ENCODE measurements at places on chromosomes 2 and 18.

- no peak overlapping the region for H3K27ac ChIP-seq
- H3K27me3 ChIP-seq = no peaks in the 10 kb centered on the region
- H3K4me3 ChIP-seq = no peak overlapping the region
- H3K36me3 ChIP-seq = no peaks in the 10 kb centered on the region
- peaks cover 6% of the 10 kb centered on the region for H3K4me1 ChIP-seq
These were observed 86.5 kb downstream of the CDCA7 start for GRCh38 chr2:173441222-173441621.

GRCh38 chr18:10953672-10954071 lies 195.7 kb downstream of the PIEZO2 start:
- no peaks in the 10 kb centered on the region for H3K27me3 ChIP-seq
- no peak overlapping the region for H3K27ac ChIP-seq
- H3K4me1 ChIP-seq = no peaks in the 10 kb centered on the region
- peak; percentile 38 for DNase-seq
- no peaks in the 10 kb centered on the region for H3K36me3 ChIP-seq

GRCh38 chr2:50178050-50178449 lies 853.9 kb downstream of the NRXN1 start:
- no peak overlapping the region for H3K27ac ChIP-seq
- no peak for DNase-seq
- H3K36me3 ChIP-seq = no peaks in the 10 kb centered on the region
- H3K4me3 ChIP-seq = no peak overlapping the region
- no peaks in the 10 kb centered on the region for H3K4me1 ChIP-seq

GRCh38 chr2:190746971-190747761 lies 98.3 kb downstream of the NAB1 start:
- DNase-seq = no peak
- no peak overlapping the region for H3K27ac ChIP-seq
- H3K27me3 ChIP-seq = no peaks in the 10 kb centered on the region
- H3K4me1 ChIP-seq = no peaks in the 10 kb centered on the region
- H3K36me3 ChIP-seq = no peaks in the 10 kb centered on the region
- no peak overlapping the region for H3K4me3 ChIP-seq

DNA sequence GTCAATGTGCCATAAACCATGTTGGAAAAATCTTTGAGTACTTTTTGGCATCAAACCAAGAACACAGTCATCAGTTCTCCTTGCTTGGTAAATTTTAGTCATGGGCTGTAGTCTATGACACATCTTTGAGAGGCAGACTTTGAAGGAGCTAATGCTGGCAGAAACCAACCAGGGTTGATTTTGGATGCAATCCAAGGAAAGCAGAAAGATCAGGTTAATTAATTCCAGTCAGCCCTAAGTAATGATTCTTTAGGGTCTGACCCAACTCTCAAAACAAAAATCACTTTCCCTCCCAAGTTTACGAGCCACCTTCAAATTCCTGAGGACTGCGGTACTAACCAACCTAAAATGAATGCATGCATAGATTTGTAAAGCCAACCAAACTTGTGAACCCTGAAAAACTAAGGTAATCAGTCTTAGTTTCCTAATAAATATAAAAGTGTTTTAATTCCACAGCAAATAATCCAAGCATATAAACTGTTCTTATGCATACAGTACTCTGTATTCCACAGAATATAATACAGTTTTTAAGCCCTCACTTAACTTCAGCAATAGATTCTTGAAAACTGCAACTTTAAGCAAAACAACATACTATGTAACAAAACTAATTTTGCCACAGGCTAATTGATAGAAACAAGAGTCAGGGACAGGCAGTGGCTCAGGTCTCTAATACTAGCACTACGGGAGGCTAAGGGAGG lies 22.0 kb downstream of the AP1S3 start:
- H3K27me3 ChIP-seq = no peaks in the 10 kb centered on the region
- H3K36me3 ChIP-seq = no peaks in the 10 kb centered on the region
- no peak overlapping the region for H3K27ac ChIP-seq
- DNase-seq = no peak

GRCh38 chr2:142992840-142993239 lies 115.4 kb downstream of the KYNU start:
- no peak overlapping the region for H3K4me3 ChIP-seq
- H3K4me1 ChIP-seq = no peaks in the 10 kb centered on the region
- no peak for DNase-seq
- no peaks in the 10 kb centered on the region for H3K36me3 ChIP-seq
- H3K27me3 ChIP-seq = no peaks in the 10 kb centered on the region
- H3K27ac ChIP-seq = no peak overlapping the region

GRCh38 chr2:239216614-239217273 lies 184.1 kb downstream of the HDAC4 start:
- no peak overlapping the region for H3K4me3 ChIP-seq
- H3K36me3 ChIP-seq = no peaks in the 10 kb centered on the region
- peaks cover 16% of the 10 kb centered on the region for H3K4me1 ChIP-seq
- H3K27me3 ChIP-seq = no peaks in the 10 kb centered on the region
- H3K27ac ChIP-seq = no peak overlapping the region

- H3K4me1 ChIP-seq = peaks cover 7% of the 10 kb centered on the region
- H3K36me3 ChIP-seq = no peaks in the 10 kb centered on the region
- no peak overlapping the region for H3K27ac ChIP-seq
These were observed 193.0 kb upstream of the THSD7B start for GRCh38 chr2:136572335-136572734.

DNA sequence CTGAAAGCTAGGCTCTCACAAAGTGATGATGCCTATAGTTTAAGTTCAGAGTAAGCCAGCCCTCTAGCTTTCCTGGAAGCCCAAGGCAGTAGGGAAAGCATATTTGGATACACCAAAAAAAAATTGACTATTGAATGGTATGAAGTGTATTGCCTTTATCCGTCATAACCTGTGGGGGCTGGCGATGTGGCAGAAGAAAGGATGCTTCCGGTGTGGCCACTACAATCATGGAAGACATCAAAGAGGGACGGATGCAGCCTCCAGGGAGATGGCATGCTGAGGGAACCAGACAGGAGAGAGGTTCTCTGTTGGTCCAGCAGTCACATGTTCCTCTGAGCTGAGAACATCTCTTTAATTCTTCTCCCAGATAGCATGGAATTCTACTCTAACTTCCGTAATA lies 170.3 kb downstream of the TMEM18 start:
- no peak overlapping the region for H3K4me3 ChIP-seq

DNA sequence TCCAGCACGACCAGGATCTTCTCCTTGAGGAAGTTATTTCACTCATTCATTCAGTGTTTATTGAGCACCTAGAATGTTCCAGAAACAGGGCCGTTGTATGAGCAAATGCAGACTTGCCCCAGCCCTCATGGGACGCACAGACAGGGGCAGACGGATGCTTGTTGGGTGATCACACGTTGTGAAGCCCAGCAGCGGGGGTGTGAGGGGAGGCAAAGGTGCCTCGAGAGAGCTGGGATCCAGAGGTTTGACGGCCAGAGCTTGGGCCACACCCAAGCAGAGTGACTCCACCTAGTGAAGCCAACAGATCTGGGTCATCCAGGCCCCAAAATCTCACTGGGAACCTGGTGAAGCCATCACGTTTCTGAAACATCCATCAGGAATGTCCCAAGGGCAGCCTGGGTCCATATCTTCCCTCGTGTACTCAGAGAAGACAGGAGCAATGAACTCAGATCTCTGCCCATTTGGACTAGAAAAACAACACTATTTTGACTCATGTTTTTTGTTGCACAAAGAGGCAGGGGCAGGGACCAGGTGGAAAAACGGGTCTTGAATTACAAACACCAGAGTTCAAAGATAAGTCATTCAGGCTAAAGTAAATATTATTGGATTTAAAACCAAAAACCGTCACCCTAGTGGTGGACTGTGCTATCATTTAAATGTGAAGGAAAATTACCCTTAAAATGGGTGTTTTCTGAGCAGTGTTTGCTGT lies 54.9 kb upstream of the RBM44 start:
- H3K27me3 ChIP-seq = no peaks in the 10 kb centered on the region
- no peak overlapping the region for H3K4me3 ChIP-seq
- no peak for DNase-seq

DNA sequence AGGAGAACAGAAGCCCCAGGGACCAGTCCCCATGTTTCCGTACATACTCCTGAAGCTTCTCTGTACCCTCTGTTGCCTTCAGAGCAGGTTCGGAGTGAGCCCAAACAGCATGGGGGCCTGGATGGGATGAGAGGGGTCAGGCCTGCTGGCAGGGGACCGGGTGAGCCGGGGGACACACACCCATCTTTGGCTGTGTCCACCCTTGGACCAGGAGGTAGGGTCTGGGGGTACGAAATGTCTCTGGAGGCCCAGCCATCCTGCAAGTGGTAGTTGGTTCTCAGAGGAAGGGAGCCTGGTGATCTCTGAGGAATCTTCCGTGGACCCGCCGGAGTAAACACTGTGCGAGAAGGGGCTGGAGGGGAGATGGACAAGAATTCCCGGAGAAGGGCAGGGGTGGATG lies 15.3 kb downstream of the FBLN7 start:
- H3K27ac ChIP-seq = no peak overlapping the region
- no peak for DNase-seq
- H3K4me1 ChIP-seq = no peaks in the 10 kb centered on the region
- H3K36me3 ChIP-seq = no peaks in the 10 kb centered on the region

GRCh38 chr2:24672589-24672988 lies 120.6 kb downstream of the PTRHD1 start:
- no peak overlapping the region for H3K27ac ChIP-seq
- H3K36me3 ChIP-seq = peaks cover 6% of the 10 kb centered on the region
- H3K4me1 ChIP-seq = peaks cover 4% of the 10 kb centered on the region
- no peaks in the 10 kb centered on the region for H3K27me3 ChIP-seq
- no peak overlapping the region for H3K4me3 ChIP-seq

DNA sequence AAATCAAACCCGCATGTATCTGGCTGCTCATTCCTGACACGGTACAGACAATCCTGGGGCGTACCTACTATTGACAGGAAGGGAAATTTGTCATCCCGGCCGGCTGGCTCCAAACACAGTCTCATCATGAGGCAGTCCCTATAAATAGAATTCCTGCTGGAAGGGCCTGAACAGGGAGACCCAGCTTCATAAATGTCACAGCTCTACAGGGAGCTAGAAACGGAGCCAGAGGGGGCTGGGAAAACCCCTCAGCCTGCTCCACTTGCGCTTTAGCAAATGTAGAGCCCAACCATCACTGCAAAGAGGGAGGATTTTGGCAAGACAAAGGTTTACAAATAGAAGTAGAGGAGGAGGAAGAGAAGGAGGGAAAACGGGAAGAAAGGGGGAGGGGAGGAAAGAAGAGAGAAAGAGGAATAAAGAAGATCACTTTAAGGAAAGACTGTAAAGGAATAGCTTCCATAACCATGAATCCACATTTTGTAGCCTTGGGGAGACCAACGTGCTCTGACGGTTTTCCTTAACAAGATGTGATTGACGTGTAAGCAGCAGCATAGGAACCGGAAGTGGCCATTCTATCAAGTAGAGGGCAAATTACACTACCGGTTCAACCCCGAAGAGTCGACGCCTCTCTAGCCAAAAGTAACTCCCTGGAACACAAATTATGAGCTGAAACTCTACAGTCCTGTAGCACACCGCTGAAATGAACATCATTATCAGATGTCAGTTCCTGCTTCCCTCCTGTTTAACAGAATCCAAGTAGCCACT lies 56.8 kb upstream of the TTN start:
- peak; percentile 50 for DNase-seq
- no peaks in the 10 kb centered on the region for H3K27me3 ChIP-seq
- H3K27ac ChIP-seq = peak overlapping the region; percentile 99

GRCh38 chr2:168652997-168653921 lies 149.2 kb upstream of the NOSTRIN start:
- H3K27me3 ChIP-seq = no peaks in the 10 kb centered on the region
- peak; percentile 41 for DNase-seq
- no peak overlapping the region for H3K27ac ChIP-seq
- H3K4me3 ChIP-seq = no peak overlapping the region
- no peaks in the 10 kb centered on the region for H3K36me3 ChIP-seq

GRCh38 chr2:108805782-108806181 lies 19.2 kb downstream of the CCDC138 start:
- peak; percentile 23 for DNase-seq
- no peak overlapping the region for H3K4me3 ChIP-seq
- H3K36me3 ChIP-seq = peaks cover 4% of the 10 kb centered on the region
- no peak overlapping the region for H3K27ac ChIP-seq

- no peak overlapping the region for H3K4me3 ChIP-seq
- no peaks in the 10 kb centered on the region for H3K27me3 ChIP-seq
- H3K27ac ChIP-seq = no peak overlapping the region
- peaks cover 60% of the 10 kb centered on the region for H3K4me1 ChIP-seq
These were observed 50.4 kb downstream of the LDLRAD4 start for GRCh38 chr18:13269013-13269280.

GRCh38 chr2:105114551-105114950 lies 76.7 kb downstream of the MRPS9 start:
- peak; percentile 68 for DNase-seq
- peaks cover 5% of the 10 kb centered on the region for H3K27me3 ChIP-seq
- no peak overlapping the region for H3K27ac ChIP-seq
- no peaks in the 10 kb centered on the region for H3K36me3 ChIP-seq
- no peaks in the 10 kb centered on the region for H3K4me1 ChIP-seq
- no peak overlapping the region for H3K4me3 ChIP-seq

DNA sequence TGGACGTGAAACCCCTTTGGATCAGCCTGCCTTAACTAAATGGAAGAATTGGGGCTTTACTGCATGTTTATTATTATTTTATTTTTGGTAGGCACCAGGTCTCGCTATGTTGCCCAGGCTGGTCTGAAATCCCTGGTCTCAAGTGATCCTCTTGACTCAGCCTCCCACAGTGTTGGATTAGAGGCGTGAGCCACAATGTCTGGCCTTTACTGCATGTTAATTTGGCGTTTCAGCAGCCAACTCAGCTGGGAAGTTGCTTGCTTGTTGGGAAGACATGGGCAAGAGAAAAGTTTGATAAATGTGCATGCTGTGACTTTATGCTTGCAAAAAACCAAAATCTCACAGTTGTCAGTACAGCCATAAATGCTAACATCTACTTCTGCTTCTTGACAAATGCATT lies 105.1 kb downstream of the FMNL2 start:
- H3K4me1 ChIP-seq = peaks cover 7% of the 10 kb centered on the region
- no peaks in the 10 kb centered on the region for H3K36me3 ChIP-seq
- H3K27me3 ChIP-seq = no peaks in the 10 kb centered on the region
- H3K4me3 ChIP-seq = no peak overlapping the region

DNA sequence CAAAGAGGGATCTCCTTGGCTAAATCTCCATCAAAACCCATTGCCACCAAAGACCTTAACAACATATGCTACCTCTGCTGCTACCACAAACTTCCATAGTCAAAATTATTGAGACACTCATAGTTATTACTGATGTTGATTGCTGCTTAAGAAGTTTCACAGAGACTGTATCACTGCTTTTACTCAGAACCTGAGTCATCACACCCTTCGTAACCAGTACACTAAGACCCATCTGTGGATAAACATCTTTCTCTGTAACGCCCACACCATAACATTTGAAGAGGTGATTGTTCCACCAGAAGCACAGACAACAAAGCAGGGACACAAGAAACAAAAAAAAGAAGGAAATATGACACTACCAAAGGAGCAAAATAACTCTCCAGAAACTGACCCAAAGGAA lies 1563.1 kb downstream of the LRP1B start:
- no peaks in the 10 kb centered on the region for H3K36me3 ChIP-seq
- H3K27ac ChIP-seq = no peak overlapping the region
- no peak overlapping the region for H3K4me3 ChIP-seq
- H3K4me1 ChIP-seq = no peaks in the 10 kb centered on the region
- no peak for DNase-seq

GRCh38 chr2:234425639-234426603 lies 71.0 kb downstream of the ARL4C start:
- H3K36me3 ChIP-seq = no peaks in the 10 kb centered on the region
- no peak overlapping the region for H3K4me3 ChIP-seq
- no peaks in the 10 kb centered on the region for H3K4me1 ChIP-seq
- H3K27ac ChIP-seq = no peak overlapping the region
- no peak for DNase-seq

GRCh38 chr2:172969166-172969565 lies 106.5 kb upstream of the MAP3K20 start:
- no peaks in the 10 kb centered on the region for H3K36me3 ChIP-seq
- H3K4me3 ChIP-seq = no peak overlapping the region
- no peak overlapping the region for H3K27ac ChIP-seq
- peaks cover 13% of the 10 kb centered on the region for H3K4me1 ChIP-seq

Measured in lung (tissue), 17 donors.